Activated T-cell treated with anti-CD3 and anti-CD28 coated beads, Interleukin-2, amount 50 U/mL, for 72 hours (primary cell): ENCODE measurements at places on chromosomes 12 and 14.

DNA sequence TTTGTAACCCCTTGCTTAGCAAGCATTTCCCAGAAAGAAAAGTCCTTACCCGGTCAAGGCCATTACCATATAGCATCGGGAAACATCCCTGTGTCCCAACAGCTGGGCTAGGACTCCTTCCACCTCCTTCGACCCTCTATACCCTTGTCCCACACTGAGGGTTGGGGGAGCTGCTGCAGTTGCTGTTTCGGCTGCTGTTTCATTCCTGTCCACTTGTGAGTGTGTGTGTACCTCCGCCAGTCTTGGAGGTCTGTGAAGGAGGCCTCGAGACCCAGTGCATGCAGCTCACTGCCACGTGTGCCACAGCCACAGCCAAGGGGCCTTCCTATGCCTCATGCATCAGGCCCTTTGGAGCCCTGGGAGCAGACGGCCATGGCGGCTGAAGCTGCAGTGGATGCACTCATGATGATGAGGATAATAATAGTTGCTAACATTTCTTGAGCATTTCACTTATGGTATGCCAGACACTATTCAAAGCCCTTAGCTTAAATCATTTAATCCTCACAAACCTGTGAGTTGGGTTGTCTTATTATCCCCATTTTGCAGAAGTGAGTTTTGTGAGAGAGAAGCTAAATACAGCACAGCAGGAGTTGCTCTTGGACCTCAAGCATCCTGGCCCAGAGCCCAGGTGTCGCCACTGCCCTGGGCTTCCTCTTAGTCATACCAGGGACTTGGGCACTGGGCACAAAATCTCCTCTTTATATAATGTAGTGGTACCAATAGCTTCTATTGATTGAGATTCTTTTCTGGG is 156.5 kb downstream of the PRKCH start:
- H3K36me3 ChIP-seq = peaks cover 26% of the 10 kb centered on the region
- H3K27ac ChIP-seq = peak overlapping the region; percentile 90
- H3K4me1 ChIP-seq = peaks cover 99% of the 10 kb centered on the region
- H3K4me3 ChIP-seq = peak overlapping the region; percentile 85

DNA sequence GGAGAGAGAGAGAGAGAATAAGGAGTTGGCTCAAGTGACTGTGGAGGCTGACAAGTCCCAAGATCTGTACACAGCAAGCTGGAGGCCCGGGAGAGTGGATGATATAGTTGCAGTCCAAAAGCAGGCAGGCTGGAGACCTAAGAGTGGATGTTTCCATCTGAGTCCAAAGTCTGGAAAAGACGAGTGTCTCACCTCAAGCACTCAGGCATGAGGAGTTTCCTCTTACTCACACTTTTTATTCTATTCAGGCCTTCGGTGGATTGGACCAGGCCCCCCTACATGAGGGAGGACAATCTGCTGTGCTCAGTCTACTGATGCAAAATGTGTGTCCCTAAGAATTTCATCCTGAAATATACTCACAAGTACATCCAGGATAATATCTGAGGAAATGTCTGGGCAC is 484.6 kb downstream of the VRK1 start:
- no peak overlapping the region for H3K27ac ChIP-seq
- DNase-seq = no peak

GRCh38 chr14:39680777-39681176 is 248.5 kb upstream of the FBXO33 start:
- no peak overlapping the region for H3K27ac ChIP-seq
- no peaks in the 10 kb centered on the region for H3K27me3 ChIP-seq
- H3K36me3 ChIP-seq = no peaks in the 10 kb centered on the region
- DNase-seq = no peak

GRCh38 chr12:98466640-98467400 is 48.6 kb upstream of the TMPO start:
- no peaks in the 10 kb centered on the region for H3K27me3 ChIP-seq
- DNase-seq = no peak
